Occipital lobe (tissue), 3 donors: ENCODE measurements at places on chromosomes 4 and X. TPM values are rescaled to one million over a fixed set of nuclear protein-coding genes. Genes with fewer than 3 reads are reported as not detected.

GRCh38 chrX:65534450-65535292 is at the start of gene LAS1L:
TSS of gene LAS1L (minus strand) at chrX:65534787. CDS start at chrX:65534715, 72 bp downstream.
- peak; percentile 85 for DNase-seq

GRCh38 chr4:7787681-7788141 is 151.9 kb downstream of the AFAP1 start:
- no peak for DNase-seq

- DNase-seq, result no peak
Measured at GRCh38 chr4:35105486-35105885, 1138.8 kb downstream of the ARAP2 start.

- DNase-seq, result no peak
Measured at GRCh38 chrX:70554523-70554922, 109.9 kb downstream of the DLG3 start.

Gene NUP54
- 162 TPM for total RNA-seq

Gene IL9R
- total RNA-seq, result 0.16 TPM

- no peak for DNase-seq
Measured at GRCh38 chr4:100881283-100881682, 363.5 kb upstream of the EMCN start.

GRCh38 chrX:153727123-153727931 is 2.7 kb downstream of the ABCD1 start:
- peak; percentile 59 for DNase-seq

GRCh38 chr4:190018201-190018920 is 8.7 kb downstream of the FRG2 start:
- no peak for DNase-seq

- no peak for DNase-seq
Measured at GRCh38 chrX:18875256-18875878, 108.5 kb downstream of the PHKA2 start.

Gene BRS3
- not detected for total RNA-seq

GRCh38 chr4:74934888-74935287 is 2.0 kb downstream of the PARM1 start:
- no peak for DNase-seq

- DNase-seq, result no peak
Measured at GRCh38 chr4:6991249-6991648, 51.9 kb upstream of the TADA2B start.

DNA sequence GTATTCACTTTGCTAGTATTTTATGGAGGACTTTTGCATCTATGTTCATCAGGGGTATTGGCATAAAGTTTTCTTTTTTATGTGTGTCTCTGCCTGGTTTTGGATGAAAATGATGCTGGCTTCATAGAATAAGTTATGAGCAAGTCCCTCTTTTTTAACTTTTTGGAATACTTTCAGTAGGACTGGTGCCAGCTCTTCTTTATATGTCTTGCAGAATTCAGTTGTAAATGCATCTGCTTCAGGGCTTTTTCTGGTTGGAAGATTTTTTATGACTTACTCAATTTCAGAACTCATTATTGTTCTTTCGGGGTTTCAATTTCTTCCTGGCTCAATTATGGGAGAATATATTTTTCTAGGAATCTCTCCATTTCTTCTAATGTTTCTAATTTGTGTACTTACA is 9.1 kb upstream of the CSN2 start:
- DNase-seq, result no peak

DNA sequence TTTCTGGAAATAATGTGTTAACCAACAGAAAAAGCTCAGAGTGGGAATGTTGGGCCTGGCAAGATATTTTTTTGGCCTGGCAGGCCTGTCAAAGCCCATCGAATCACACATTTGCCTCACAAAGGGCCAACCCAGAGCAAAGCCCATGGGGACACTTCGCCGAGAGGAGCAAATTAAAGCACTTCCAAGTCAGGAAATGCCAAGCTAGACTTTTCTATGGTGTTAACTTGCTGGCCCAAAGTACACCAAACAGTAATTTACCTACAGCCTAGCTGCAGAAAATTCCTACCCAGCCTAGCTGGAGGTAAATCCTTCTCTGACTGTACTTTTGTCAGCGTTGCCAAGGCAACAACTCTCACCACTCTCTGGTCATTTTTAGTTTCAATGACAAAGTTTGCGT is 288.6 kb upstream of the LDB2 start:
- DNase-seq, result no peak

Gene FGB
- 2.8 TPM for total RNA-seq

Gene PGAM4
- not detected for total RNA-seq

DNA sequence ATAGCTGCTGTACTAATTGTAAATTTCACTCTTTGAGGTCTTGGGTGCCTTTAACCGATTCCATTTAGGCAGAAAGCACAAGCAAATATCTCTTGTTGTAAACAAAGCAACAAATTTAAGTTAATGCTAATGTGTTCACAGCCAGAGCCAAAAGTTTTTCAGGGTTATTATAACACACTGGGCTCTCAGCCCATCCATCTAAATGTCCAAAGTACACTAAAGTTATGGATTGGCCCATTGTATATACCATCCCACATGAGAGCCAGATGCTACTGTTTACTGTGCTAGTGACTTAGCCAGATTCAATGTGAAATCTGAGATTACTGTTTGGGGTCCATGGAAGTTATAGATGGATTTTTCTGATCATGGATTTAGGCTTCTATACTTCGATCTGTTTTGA is 186.7 kb downstream of the LARP7 start:
- no peak for DNase-seq

- no peak for DNase-seq
Measured at GRCh38 chr4:80213117-80213815, 16.0 kb downstream of the PRDM8 start.

Gene GRID2
- total RNA-seq, result 21.8 TPM

- DNase-seq, result no peak
Measured at GRCh38 chr4:10535912-10536311, 78.7 kb upstream of the ZNF518B start.

- no peak for DNase-seq
Measured at GRCh38 chrX:15269618-15270521, at the start of gene ASB9. TSS of gene ASB9 (minus strand) at chrX:15270083. CDS start at chrX:15269874, 209 bp downstream.

Gene PABPC1L2A
- total RNA-seq, result 0.78 TPM

GRCh38 chr4:7816771-7817170 is 122.9 kb downstream of the AFAP1 start:
- no peak for DNase-seq

Gene PDE5A
- 17.9 TPM for total RNA-seq

DNA sequence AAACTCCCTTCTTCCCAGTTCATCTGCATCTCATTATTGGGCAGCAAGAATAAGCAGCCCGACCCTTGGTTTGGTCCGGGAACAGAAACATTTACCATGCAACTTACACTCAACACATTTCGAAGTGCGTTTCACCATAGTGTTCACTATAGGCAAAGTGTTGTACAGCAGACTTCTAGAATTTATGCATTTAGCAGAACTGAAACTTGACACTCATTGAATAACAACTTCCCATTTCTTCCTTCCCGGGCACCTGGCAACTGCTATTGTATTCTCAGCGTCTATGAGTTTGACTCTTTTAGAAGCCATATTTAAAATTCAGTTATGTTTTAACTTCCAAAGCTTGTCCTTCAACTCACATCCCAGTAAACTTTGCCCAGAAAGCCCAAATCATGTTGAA is 840.6 kb downstream of the NLGN4X start:
- DNase-seq, result no peak

GRCh38 chrX:149540131-149540620 is 636 bp upstream of the EOLA1 start:
- peak; percentile 88 for DNase-seq

Gene FAM9B
- not detected for total RNA-seq

- DNase-seq, result no peak
Measured at GRCh38 chr4:148053298-148054003, 321.6 kb downstream of the ARHGAP10 start.

Gene SAGE1
- not detected for total RNA-seq
